ENCODE measurements at places on chromosomes 2 and 18.
A peak's percentile ranks its signal among the peaks of the same experiment; 100 is the strongest.

DNA sequence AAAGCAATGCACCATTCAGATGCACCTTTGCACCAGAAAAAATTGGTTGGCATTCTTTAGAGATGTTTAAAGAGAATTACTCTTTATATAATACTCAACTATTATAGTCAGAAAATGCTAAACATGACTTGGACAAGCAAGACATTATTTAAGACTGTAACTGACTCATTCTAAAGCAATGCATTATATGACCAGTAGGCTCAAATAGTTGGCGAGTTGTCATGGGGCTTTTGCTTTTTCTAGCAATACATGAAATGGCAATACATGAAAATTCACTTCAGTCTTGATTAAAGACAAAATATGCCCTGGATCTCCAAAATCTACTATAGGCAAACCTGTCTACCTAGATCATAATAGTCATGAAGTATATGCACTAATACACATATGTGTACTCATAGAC is 216.9 kb upstream of the VWC2L start:
- DNase-seq, result no peak

GRCh38 chr2:209638346-209638745 is 133.3 kb upstream of the UNC80 start:
- peak; percentile 68 for DNase-seq

GRCh38 chr2:103152556-103152955 is 390.7 kb downstream of the TMEM182 start:
- DNase-seq, result peak; percentile 66

DNA sequence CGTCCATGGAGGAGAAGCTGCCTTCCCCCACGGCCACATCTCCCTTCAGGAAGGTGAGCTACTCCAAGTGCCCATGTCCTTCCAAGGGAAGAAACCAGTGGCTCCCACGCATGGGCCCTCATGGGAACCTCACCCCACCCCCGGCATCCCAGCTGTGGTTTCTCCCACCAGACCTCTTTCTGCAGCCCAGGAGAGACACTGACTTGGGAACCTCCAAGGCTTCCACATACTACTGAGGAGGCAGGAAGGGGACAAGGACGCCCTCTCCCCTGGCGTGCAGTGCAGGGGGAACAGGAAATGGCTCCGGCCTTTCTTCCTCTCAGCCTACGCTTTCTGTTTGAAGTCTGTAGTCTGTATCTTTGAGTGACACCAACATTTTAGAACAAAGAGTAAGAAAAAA is 104.5 kb upstream of the EPC2 start:
- no peak for DNase-seq

DNA sequence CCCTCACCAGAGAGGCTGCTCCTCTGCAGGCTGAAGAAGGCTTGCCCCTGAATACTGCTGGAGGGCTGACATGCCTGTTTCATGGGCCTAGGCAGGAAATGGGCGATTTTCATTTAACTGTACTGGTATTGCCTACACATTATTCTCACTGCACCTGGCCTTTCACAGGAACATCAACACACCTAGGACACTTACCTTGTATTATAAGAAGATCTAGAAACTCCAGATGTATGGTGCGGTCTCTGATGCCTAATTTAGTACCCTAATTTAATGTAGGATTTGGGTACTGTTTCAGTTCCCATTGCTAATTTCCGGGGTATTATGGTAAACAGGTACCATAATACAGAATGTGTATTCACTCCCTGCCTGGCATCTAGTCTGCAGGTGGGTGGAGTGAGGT is 146.0 kb downstream of the MYO1B start:
- no peak for DNase-seq

DNA sequence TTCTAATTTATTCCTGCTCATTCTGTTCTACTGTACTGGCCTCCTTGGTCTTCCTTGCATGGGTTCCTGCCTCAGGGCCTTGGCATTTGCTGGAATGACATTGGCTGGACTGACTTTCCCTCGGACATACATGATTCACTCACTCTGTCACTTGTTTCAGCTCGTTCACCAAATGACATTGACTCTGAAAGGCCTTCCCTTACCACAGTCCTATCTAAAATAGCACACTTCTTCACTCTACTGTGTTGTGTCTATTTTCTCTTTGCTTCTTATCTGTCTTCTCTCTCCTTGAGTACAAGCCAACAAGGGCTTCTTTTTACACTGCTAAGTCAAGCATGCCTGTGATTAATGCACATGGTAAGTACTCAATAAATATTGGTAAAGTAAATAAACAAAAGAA is 65.6 kb downstream of the SCG2 start:
- no peak for DNase-seq

DNA sequence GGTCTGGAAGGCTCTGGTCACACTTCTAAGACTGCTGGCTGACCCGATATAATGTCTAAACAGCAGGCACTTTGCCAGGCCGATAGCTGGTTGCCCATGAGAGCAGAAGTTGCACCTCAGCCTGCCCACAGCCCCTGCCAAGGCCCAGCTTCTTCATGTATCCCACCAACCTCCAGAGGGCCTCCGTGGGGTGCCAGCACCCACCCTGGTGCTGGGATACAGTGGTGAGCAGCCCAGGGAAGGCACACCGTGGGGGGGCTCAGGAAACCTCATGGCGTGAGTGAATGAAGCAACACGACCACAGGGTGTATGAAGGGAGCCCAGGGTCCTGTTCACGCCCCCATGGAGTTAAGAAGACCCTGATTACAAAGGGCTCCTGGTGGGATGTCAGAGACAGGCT is 16.2 kb upstream of the GLI2 start:
- DNase-seq, result no peak

GRCh38 chr18:24499814-24500213 is 39.4 kb downstream of the HRH4 start:
- DNase-seq, result no peak

DNA sequence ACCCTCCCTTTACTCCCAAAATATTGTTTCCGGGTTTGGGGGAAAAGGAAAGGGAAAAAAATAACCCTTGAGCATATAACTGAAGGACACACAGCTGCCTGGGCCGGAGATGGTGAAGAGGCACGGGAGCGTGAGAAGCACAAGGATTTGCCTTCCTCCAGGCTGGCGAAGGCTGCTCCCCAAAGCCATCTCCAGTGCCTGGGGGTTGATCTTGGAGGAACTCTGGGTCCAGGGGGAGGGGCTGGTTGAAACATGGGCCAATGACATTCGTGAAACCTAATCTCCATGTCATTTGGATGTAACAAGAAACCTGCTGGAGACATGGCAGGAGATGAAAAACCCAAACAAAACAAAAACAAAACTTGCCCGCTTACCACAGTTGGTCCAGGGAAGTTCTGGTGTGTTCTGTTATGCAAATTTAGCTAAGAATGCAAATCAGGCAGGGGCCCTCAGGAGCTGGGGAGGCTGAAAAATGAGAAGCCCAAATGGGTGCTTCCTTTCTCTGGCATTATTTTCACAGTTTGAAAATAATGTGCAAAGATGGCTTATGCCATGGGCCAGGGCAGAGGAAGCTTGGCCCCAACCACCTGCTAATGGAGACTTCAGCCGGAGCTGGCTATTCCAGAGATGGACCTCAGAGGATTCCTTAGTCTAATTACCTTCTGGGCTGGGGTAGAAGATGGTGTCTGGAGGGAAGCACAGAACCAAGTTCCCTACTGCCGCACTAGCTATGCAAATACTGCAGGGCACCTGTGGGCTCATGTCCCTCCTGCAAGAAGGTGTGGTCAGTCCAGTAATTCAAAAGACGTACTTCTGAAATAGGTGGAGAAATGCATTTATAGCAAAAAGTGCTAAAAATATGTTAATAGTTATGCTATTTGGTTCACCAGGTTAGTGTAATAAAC is 180.9 kb downstream of the BCL2 start:
- no peak for DNase-seq

DNA sequence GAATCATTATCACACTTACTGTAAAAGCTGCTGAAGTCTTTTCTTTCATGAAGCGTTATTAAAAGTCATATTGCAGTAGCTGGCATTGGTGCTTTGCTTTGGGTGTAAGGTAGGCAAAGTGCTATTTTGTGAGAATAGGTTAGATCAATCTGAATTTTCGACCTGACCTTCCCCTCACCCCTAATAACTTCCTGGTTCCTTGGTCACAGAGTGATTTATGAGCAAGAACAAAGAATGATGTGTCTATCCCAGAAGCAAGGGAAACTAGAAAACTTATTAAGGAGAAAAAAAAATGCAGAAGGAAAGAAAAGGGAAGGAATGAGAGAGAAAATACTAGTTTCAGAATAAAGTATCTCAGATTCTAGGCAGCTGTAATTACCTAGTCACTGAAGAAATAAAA is 163.1 kb upstream of the MEIS1 start:
- DNase-seq, result no peak

DNA sequence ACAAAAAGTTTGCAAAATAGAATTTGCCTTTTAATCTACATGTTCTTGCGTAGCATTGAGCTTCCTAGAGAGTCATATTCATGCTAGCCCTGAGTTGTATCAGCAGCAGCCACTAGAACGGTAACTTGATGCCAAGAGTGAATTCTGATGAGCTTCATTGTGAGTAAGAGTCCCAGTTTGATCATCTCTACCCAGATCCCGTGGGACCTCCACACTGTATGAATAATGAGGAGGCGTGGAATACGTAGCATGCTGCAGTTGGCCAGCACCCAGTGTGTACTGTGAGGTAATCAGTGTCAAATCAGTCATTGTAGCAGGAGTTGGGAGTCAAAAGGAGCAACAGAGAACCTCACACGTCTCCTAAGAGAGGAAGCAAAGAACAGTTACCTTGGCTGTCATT is 197.9 kb downstream of the NEDD4L start:
- DNase-seq, result peak; percentile 65

DNA sequence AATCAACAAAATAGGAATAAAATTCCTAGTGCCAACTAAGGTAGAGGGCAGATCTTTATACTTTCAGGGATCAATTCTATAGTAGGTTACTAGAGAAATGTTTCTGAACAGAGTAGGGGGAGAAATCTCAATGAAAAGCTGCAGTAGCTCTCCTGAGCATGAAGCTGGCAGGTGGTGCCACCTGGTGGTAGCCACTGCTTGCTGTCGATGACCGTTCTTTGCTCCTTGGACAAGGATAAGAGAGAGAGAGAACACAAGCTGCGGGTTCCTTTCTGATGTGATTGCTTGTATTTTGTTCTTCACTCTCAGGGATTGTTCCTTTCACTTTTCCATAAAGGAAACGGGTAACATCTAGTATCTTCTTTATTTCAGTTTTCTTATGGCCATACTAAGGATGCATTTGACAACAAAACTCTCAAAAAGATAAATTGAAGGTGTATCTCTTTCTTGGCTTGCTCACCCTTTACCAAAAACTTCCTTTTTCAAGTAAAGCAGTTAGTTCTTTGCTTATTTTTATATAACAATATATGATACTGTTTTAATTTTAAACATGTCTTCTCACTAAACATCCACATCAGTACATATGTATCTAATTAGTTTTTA is 18.6 kb upstream of the MRPL19 start:
- peak; percentile 82 for DNase-seq

DNA sequence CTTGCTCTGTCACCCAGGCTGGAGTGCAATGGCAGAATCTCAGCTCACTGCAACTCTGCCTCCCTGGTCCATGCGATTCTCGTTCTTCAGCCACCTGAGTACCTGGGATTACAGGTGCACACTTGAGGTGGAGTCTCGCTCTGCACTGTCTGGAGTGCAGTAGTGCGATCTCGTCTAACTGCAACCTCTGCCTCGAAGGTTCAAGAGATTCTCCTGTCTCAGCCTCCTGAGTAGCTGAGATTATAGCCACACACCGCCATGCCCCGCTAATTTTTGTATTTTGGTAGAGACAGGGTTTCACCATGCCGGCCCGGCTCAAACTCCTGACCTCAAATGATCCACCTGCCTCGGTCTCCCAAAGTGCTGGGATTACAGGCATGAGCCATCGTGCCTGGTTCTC is 83.3 kb downstream of the CCBE1 start:
- no peak for DNase-seq

- no peak for DNase-seq
These were observed 4.3 kb downstream of the GMCL1 start for GRCh38 chr2:69833752-69834151.

DNA sequence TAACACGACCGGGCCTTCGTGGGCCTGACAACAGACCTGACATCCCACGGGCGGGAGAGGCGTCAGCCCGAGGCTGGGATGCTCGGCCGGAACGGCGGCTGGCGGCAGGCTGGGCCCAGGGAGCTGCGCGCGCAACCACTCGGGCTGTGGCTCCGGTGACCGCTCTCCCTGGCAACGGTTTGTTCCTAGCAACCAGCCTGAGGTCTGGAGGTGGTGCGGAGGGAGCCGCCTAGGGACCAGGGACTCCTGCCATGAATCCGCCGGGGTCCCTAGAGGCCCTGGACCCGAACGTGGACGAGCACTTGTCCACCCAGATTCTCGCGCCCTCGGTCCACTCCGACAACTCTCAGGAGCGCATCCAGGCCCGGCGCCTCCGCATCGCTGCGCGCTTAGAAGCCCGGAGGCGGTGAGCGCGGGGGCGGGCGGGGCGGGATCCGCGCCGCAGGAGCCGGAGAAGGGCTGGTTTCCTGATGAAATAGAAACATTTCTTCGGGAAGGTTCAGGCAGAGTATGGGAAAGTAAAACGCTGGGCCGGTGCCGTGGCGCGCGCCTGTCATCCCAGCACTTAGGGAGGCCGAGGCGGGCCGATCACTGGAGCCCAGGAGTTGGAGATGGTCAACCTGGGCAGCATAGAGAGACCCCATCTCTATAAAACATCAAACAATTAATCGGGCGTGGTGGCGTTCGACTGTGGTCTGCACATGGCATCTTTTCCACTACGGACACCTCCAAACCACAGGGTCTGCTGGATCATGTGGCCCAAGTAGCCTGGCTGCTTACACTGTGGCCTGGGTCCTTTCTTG is at the start of gene DRC1:
Gene DRC1, plus strand, starts transcription at position 182 of the 803 bp plus-strand sequence. Its CDS starts 70 bp downstream, at position 252.
- peak; percentile 93 for DNase-seq

GRCh38 chr18:54235871-54236270 is 11.4 kb upstream of the MBD2 start:
- DNase-seq, result no peak

GRCh38 chr2:172119089-172119488 is 16.4 kb upstream of the DLX2 start:
- DNase-seq, result peak; percentile 18

DNA sequence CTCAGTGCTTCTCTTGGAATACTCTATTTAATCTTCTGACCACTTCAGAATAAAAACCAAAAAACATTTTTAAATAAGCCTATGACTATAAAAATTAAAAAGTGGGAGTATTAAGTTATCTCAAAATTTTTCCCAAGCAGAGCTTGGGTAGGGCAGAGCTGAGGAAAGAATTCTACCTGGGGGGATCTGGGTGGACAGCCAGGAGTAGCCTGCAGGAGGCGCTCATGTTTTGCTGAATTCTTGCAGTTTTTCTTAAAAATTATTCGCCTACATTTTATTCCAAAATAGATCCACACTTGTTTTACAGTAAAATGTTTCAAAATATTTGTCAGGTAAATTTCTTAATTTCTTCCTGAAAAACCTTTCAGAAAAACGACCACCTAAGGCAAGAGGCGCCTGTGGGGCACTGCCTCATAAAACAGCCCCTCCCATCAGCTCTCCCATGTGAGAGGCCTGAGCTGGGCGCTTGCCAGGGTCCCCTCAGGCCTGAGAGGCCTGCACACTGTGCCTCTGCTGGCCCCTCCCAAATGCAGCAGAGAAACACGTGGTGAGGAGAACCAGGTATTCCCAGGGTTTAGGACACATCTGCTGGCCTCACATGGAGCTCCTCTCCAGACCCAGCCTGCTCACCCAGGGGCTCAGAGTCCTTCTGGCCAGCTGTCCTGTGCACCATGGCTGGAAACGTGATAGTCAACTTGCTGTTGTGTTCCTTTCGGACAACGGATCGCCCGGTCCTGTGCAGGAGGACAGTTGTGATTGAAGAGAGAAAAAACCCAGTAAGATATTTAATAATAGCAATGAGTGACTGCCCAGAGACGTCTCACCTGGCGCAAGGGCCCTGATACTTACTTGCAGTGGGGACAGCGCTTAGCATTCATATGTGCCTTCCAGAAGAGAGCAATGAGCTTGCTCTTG is 17.5 kb downstream of the POLR1A start:
- DNase-seq, result no peak

- no peak for DNase-seq
These were observed 159.5 kb upstream of the EPHA4 start for GRCh38 chr2:221731432-221732145.

Data from Daoy (cell line).